ENCODE measurements at places on chromosomes 7 and 10.

- DNase-seq = no peak
These were observed 12.7 kb downstream of the MMP21 start for GRCh38 chr10:125762692-125763648.

GRCh38 chr10:96814264-96814663 lies 17.8 kb upstream of the LCOR start:
- DNase-seq = no peak

DNA sequence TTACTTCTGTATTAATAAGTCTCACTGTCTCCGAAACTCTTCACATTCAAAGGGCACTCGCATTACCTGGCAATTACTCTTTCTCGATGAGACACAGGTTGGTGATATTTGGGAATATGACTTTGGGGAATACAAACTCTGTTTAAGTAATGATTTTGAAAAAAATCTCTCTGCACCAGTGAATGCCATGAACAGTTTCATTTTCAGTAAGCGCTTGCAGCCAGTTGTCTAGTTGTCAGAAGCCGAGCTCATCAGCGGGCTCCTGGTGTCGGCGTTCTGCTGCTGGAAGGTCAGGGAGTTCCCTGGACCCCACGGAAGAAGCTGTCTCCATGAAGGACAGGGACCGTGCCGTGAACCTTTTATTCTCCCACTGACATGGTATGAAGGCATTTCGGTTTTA lies 57.7 kb downstream of the PTPRE start:
- DNase-seq = no peak

DNA sequence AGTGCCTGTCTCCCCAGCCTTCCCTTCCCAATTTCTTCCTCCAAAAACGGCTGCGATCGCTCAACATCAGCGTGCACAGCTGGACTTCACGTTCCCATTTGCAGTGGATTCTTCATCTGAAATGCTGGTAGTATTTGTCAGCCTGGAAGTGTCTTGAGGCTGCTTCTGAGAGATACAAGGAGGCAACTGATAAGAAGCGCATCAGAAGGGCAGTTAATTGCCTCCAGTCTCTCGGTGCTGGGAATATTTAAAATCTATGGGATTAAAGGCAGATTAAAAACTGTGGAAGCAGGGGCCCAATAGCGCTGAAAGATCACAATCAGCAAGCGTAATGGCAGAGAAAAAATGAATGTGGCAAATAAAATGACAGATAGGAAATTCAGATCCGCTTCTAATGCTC lies 450.0 kb downstream of the GATA3 start:
- DNase-seq = no peak

- no peak for DNase-seq
These were observed 167.7 kb upstream of the TCF7L2 start for GRCh38 chr10:112782200-112782907.

- no peak for DNase-seq
These were observed 87.4 kb downstream of the CHST15 start for GRCh38 chr10:124005991-124006392.

- DNase-seq = no peak
These were observed 78.7 kb downstream of the FRMPD2 start for GRCh38 chr10:48195803-48196202.

- no peak for DNase-seq
These were observed 114.9 kb upstream of the RAB11FIP2 start for GRCh38 chr10:118161461-118162246.

DNA sequence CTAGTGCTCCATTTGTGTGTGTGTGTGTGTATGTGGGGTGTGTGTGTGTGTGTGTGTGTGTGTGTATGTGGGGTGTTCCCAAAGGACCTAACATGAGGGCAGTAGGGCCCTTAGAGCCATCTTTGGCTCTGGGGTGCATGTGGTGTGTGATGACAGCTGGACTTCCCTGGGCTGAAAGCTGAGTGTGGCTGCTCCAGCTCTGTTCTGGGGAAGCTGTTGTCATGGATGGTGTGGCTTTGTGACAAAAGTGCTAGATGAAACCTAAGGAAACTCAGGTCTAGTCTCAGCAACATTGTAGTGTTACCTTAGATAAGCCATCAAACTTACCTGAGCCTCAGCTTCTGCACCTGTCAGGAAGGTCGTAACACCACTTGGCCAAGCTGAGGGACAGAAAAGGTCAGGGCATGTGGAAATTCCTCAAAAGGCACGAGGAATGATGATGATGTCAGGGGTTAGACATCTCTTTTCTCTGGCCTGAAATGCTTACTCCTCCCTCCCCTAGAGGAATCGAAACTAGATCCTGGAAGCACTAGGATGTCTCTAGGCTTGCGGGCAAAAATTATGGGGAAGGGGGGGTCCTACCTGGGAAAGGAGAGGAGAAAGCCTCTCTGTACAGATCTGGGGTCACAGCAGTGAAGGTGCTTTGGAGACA lies 115.4 kb downstream of the RPS24 start:
- DNase-seq = no peak

DNA sequence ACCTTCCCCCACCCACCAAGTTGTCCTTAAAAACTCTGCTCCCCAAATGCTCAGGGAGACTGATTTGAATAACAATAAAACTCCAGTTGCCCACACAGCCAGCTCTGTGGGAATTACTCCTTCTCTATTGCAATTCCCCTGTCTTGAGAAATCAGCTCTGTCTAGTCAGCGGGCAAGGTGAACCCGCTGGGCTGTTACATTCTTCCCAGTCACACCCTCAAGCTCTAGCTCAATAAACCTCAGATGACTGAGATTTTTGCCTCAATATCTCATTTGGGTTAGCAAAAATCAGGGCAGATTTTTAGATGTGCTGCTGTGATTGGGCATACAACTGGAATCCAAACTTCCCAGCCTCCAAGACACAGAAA lies 32.9 kb downstream of the SVOPL start:
- DNase-seq = no peak

DNA sequence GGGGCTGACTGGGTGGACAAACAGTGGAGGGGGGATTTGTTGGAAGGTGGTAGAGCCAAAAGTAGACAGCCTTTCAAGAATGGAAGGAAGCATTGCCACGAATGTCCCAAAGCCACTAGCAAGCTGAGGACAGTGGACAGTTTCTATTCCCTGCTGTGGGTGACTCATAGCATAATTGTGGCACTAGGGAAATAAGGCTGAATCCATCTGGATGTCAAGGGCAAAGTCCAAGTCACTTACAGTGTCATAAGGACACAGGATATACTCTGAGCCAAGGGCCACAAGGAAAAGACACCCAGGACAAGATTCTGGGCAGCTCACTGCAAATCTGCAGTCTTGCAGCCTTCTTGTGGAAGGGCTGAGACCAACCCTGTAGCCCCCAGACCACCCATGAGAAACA lies 79.7 kb downstream of the FRMPD2 start:
- no peak for DNase-seq

- no peak for DNase-seq
These were observed 192.2 kb downstream of the PARD3 start for GRCh38 chr10:34622945-34623344.

- no peak for DNase-seq
These were observed 199.5 kb downstream of the PTEN start for GRCh38 chr10:88062798-88063472.

DNA sequence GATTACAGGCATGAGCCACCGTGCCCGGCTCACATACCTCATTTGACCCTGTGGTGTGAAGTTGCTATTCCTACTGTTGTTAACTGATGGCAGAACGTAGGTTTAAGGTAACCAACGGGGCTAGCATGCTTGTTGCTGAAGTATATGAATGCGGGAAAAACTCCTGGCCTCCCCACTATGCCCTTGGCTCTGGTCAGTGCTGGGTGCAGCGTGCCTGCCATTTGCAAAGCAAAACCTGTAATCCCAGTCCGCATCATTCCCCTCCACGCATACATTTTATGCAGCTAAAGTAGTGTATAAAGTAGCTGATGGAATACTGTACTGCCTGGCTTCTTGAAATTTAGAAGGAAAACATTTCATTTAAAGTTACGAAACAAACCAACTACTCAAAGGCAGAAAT lies 273.3 kb downstream of the SDK1 start:
- no peak for DNase-seq

- no peak for DNase-seq
These were observed 635.7 kb upstream of the ANKRD30A start for GRCh38 chr10:36489611-36490228.

GRCh38 chr10:6140141-6140841 lies 51.5 kb downstream of the RBM17 start:
- no peak for DNase-seq

DNA sequence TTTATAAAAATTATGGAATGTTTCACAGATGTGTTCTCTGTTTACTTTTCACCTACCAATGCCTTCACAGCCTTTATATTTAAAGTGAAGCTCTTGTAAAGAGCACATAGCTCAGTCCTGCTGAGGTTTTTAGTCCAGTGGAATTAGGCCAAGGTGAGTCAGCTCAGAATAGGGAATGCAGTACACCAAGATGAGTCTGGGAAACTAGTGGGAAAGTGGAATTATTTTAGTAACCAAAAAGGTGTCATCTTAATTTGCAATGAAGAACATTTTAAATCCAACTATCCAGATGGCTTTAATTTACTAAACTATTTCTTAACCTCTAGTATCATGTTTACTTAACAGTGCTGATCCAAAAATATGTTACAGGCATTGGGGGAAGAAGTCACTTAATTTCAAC lies 236.3 kb upstream of the CTBP2 start:
- no peak for DNase-seq

DNA sequence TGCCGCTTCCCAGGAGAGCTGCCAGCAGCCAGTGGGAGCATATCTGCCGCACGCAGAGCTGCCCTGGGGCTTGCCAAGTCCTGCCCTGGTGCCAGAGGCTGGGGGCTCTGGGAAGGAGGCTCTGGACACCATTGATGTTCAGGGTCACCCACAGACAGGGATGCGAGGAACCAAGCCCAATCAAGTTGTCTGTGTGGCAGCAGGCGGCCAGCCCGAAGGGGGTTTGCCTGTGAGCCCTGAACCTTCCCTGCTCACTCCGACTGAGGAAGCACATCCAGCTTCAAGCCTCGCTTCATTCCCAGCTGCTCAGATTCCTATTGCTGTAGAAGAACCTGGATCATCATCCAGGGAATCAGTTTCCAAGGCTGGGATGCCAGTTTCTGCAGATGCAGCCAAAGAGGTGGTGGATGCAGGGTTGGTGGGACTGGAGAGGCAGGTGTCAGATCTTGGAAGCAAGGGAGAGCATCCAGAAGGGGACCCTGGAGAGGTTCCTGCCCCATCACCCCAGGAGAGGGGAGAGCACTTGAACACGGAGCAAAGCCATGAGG lies 94.6 kb downstream of the TACC2 start:
- no peak for DNase-seq

DNA sequence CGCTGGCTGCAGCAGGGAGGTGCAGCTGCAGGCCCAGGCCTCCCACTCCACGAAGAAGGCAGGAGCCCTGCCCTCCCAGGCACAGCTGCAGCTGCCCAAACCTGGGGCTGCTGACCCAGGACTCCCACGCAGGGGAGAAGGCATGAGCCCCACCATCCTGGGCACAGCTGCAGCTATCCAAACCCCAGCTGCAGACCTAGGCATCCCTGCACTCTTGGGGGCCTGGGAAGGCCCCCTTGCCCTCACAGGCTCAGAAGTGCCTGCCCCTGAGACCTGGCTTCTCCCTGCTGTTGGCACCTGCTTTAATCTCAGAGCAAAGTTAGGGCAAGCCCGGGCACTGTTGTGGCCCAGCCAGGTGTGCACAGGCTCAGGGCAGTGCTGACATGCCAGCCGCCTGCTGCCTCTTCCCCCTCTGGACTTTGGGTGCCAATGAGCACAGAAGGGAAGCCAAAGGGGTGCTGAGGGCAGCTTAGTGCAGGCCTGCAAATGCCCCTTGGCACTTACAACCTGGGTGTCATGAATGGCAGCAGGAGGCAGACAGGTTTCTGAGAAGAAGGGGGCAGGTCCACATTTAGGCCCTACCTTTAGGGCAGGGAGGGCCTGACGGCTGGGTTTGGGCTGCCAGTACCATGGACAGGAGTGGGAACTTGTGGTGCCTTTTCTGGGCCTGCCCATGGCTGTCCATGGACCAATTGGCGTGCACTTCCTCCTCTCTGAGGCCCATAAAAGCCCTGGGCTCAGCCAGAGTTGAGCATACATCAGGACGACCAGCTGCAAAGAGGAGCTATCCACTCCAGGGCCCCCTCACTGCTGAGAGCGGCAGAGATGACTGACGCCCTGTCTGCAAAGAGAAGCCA lies 31.1 kb downstream of the CRTAC1 start:
- no peak for DNase-seq

DNA sequence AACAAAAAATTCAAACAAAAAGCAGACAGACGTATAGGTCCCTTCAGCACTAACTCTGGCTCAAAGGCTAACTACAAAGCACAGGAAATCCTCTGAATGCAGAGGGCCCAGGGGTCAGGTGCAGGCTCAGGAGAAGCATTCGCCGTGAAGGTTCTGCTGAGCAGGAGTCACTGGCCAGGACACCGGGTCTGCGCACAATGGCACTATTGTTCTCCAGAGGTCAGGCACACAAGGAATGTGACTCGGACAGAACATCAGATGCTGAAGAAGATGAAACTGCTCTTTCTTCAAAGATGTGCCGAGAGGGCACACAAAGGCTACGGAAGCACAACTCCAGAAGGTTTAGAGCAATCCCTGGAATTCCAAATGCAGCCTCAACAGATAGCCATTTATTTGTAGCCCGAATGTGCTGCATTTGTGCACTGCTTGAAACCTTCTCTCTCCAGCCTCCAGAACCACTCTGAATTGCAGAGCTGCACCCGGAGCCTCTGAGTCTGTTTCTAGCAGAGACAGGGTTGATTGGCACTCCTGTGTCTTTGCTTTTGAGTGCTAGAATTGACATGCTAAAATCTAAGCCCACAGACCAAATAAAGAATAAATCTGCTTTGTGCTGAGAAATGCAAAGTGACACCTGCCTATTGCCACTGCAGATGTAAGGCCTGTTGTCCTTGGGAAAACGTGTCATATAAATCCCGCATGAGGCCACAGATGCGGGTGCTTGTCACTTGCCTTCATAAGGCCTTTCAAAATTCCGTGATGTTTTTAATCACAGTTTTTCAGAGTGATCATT lies 85.4 kb upstream of the AFAP1L2 start:
- no peak for DNase-seq

GRCh38 chr10:70970830-70971229 lies 82.5 kb upstream of the PCBD1 start:
- no peak for DNase-seq

DNA sequence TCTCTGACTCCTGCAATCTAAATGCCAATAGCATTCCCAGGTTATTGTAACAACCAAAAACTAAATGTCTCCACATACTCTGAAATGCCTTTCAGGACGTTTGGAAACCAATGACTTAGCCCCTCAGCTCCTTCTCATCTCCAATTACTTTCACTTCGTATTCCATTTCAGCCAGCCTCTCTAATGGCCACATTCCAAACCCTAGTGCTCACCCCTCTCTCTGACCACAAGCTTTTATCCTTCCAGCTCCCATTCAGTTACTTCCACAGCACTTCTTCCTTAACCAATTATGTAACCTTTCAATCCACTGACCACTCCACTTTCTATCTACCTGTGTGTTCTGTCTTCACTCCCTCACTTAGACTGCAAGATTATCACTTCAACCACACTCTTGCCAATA lies 4.3 kb downstream of the NOC3L start:
- no peak for DNase-seq

- DNase-seq = no peak
These were observed 521.5 kb downstream of the KIF20B start for GRCh38 chr10:90222939-90223338.

- DNase-seq = no peak
These were observed 139.6 kb downstream of the ADAM22 start for GRCh38 chr7:88073626-88074025.
